ENCODE measurements at places on chromosomes 4 and X.

DNA sequence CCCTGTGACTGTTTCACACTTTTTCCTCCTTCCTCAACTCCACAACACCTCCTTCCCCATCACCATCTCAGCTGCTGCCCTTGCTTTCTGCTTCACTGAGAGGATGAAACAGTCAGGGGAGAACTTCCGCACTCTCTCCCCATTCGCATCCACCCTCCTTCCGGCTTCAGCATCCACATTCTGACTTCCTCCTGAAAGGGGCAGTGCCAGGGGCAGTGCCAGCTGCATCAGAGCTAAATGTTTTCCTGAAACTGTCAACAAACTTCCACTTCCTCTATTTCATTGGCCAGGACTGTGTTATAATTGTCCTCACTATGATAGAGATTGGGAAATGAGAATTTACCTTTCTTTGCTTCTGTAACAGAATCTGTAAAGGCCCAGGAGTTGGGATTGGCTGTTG, 18.2 kb upstream of the RASL11B start:
- no peak for DNase-seq

- no peak for DNase-seq
Observed at GRCh38 chrX:120200851-120201250, 42.4 kb downstream of the RHOXF2 start.

GRCh38 chr4:175776217-175776616, 35.8 kb downstream of the GPM6A start:
- no peak for DNase-seq

GRCh38 chrX:34275699-34276098, 143.6 kb upstream of the FAM47A start:
- DNase-seq = no peak

DNA sequence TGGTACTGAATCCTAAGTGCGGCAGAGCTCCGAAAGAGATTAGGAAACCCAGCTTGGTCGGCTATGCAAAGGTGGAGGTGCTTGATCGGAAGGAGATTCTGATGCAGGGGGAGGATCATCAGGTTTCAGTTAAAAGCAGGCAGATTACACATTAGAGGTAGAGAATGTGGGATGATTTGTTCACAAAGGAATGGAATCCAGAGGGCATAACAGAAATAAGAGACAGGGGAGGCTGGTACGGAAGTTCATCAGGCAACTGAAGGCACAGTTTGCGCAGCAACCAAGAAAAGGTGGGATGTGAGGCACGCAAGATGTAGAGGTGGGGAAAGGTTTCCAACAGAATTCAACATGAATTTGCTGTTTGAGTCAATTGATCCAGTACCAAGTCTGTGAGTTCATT, 424 bp upstream of the ZNF330 start:
- no peak for DNase-seq

All from left hindlimb (tissue), 1 donor.